ENCODE measurements at places on chromosomes 12 and 14.

GRCh38 chr14:106803379-106803778, 1277.0 kb downstream of the TMEM121 start:
- DNase-seq: no peak

DNA sequence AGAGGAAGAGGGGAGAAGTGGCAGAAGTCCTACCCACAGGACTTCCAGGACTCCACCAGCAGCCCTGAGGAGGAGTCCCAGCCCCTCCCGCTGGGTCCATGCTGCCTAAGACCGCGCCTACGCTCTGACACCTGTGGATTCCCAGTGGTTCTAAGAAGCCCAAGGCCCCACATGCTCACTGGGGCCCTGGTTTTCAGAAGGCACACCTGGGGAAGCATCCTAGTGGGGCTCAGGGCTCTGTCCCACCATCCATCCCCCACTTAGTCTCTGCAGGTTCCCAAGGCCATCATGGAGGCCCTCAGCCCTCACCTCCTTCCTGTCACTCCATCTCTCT, 32.6 kb downstream of the ACTN1 start:
- DNase-seq: no peak

GRCh38 chr12:58171914-58172313, 230.5 kb downstream of the ATP23 start:
- DNase-seq: no peak

DNA sequence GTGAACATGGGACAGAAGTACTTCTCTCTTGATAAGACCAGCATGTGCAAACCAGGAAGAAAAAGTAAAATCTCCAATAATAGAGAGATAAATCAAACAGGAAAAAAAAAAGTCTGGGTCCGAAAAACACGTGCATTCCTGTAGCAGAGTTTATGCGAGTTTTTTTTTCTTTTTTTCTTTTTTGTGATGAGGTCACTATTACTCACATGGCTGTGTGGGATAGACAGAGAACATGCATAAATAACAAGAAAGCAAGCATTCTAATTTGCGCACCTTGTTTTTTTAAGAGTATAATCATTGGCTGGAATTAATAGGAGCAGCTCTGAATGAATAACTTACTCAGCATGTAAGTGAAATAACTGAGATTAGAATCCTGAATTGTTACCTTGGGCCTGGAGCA, 91.9 kb upstream of the CPM start:
- DNase-seq: no peak

GRCh38 chr12:51953089-51953488, 1.6 kb downstream of the ACVR1B start:
- no peak for DNase-seq

GRCh38 chr14:60183741-60184140, 18.5 kb upstream of the DHRS7 start:
- DNase-seq: no peak

DNA sequence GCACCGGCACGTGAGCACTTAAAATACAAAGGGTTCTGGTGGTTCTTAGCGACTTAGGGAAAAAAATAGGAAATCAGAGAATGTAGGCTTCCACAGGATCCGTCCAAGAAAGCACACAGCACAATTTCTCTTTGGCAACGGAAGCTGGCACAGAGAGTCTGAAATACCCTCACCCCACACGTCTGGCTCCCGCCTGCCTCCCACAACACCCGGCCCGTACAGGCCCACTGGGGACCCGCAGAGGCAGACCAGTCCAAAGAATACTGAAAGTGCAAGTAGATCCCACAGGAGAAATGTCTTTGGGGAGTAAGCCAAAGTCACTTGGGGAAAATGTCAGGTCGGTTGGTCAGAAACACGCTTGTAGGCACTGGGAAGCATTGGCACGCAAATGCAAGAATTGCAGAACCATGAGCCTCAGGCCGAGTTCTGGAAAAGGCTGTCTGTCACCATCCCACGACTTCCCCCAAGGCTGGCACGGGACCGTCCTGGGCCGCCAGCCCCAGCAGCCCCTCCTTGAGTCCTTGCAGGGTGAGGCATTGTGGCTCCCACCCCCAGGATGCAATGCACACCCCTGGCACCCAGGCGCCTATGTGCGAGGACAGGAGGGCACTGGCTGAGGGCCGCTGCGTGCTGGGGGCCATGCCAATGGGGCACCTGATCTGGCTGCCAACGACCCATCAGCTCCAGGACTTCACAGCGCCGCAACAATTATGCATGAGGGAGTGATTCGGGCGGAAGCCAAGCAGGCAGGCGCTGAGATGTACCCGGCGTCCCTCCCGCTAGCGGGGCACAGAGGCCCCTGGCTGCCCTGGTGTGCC, 29.7 kb downstream of the CHGA start:
- no peak for DNase-seq

DNA sequence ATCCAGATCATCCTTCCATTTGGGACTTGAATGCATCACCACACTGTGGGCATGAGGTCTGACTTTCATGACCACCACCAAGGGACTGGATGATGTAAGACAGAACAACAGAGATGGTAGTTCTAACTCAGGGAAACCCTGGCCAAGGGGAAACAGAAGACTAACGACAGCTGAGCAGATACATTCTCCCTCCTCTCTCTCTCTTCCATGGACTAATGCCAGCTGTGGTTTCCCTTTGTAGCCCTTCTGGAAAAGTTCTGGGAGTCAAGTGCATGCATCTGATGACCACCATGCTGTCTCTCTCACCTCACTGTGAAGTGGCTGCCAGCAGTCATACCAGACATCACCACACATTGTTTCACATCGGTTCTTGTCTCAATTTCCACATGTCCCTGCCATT, 3.4 kb downstream of the TAS2R30 start:
- DNase-seq: no peak

GRCh38 chr12:32322354-32322753, 77.0 kb upstream of the FGD4 start:
- no peak for DNase-seq

DNA sequence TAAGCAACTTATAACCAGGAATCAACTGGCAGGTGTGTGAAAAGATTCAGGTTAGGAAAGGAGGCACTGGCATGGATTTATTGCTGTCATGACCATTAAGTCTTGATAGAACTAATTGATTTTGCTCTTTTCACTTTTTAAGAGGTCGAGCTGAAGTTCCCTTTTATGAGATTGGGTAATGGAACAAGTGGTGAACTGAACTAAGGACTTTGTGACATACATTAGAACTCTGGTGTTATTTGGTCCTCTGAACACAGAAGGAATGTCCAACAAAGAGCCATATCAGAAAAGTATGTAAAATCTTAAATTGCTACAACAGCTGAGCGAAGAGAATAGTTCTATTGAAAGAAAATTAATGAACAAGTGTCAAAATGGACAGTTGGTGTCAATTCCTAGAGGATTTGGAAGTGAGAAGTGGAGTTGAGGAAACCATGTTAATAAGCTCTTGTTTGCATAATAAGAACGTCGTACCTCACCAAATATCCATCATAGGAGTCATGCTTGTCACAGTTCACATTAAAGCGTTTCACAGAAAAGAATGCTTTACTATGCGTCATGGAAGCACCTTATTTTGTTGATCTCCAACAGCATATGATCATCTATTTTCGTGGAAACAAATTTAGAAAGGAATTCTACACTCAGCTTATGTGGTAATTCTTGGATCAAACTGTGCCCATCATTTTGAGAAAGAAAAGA, 8.4 kb upstream of the MYF6 start:
- no peak for DNase-seq

- DNase-seq: no peak
Measured at GRCh38 chr14:29278301-29279263, 512.0 kb downstream of the FOXG1 start.

DNA sequence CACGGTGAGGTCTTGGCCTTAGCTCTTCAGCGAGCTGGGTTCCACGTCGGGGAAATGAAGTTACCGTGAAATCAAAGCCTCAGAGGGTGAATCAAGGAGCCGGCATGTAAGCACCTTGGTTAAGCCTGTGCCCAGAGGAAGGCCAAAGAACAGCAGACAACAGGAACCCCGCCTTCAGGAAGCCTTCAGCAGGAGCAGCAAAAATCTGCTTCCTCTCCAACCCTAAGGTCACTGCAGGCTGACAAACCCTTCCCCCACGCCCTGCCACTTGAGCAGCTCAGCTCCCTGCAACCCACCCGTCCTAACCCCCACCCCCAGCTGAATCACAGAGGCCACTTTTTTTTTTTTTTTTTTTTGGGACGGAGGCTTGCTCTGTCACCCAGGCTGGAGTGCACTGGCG, 72.9 kb upstream of the LTA4H start:
- no peak for DNase-seq

- DNase-seq: no peak
Measured at GRCh38 chr14:59123975-59124374, 64.5 kb upstream of the DAAM1 start.

GRCh38 chr14:99772371-99773283, 20.6 kb upstream of the EML1 start:
- DNase-seq: no peak

- no peak for DNase-seq
Measured at GRCh38 chr14:104098272-104099095, 13.0 kb downstream of the ASPG start.

GRCh38 chr12:45557016-45557415, 172.5 kb upstream of the ARID2 start:
- no peak for DNase-seq

DNA sequence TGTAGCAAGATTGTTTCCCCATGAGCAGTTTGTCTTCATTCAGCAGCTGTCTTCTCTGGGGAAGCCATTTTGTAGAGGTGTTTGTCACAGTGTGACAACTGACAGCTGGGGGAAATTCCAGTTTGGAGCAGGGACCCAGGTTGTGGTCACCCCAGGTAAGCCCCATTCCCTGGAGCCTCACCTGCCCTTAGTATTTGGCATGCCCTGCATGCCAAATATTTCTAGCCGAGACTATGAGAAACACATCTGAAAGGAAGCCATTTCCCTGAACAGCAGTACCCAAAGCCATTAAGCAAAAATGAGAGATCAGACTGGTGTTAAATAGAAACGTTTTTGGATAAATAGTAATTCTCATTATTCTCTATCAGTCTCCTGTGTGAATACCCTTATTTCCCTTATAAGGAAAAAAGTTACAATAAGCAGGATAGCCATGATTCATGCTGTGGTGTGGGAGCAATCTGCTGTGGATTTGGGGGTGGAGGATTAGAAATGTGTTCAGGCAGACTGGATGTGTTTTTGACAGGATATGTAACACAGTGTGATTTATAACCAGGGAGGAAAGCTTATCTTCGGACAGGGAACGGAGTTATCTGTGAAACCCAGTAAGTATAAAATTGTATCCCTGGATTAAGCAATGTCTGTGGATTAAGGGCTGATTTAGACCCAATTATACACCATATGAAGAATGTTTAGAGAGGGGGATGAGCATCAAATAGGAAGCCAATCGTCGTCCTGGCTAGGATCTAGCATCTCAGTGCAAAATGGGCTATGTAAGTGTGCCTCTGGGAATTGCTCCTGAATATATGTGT, 68.9 kb downstream of the DAD1 start:
- no peak for DNase-seq

- no peak for DNase-seq
Measured at GRCh38 chr12:12456637-12457036, 99.8 kb downstream of the BORCS5 start.

DNA sequence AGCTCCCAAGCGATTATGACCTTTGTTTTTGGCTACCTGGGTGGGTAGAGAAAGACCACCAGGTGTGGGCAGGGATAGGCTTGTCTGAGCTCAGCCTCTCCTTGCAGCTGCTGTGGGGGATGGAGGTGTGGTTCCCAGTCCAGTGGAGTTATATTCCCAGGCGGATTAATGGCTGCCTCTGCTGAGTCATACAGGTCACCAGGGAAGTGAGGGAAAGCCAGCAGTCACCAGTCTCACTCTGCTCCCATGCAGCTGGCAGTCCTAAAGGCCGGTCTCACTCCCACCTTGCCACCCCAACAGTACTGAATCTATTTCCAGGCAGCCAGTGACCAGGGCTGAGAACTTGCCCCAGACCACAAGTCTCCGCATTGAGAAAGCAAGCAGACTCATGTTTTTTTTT, 399.2 kb downstream of the VRK1 start:
- no peak for DNase-seq

- DNase-seq: no peak
Measured at GRCh38 chr12:120662879-120663278, 22.5 kb downstream of the CABP1 start.

- no peak for DNase-seq
Measured at GRCh38 chr12:42396473-42397259, 70.7 kb downstream of the PPHLN1 start.

DNA sequence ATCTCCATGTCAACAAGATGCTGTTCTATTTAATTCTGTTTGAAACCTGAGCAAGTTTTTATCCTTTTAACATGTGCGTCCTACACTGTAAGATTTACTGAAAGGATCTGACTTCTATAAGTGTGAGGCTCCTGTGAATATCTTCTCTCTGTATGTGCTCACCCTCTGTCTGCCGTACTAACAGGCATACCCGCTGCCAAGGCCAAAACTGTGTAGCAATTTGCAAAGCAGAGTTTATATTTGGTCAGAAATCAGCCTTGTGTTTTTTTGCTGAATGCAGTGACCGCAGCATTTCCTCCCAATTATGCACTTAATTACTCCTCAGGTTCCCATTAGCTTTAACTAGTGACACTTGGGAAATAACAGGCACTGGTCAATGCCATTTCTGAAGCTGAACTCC, 12.3 kb downstream of the CHST11 start:
- no peak for DNase-seq

DNA sequence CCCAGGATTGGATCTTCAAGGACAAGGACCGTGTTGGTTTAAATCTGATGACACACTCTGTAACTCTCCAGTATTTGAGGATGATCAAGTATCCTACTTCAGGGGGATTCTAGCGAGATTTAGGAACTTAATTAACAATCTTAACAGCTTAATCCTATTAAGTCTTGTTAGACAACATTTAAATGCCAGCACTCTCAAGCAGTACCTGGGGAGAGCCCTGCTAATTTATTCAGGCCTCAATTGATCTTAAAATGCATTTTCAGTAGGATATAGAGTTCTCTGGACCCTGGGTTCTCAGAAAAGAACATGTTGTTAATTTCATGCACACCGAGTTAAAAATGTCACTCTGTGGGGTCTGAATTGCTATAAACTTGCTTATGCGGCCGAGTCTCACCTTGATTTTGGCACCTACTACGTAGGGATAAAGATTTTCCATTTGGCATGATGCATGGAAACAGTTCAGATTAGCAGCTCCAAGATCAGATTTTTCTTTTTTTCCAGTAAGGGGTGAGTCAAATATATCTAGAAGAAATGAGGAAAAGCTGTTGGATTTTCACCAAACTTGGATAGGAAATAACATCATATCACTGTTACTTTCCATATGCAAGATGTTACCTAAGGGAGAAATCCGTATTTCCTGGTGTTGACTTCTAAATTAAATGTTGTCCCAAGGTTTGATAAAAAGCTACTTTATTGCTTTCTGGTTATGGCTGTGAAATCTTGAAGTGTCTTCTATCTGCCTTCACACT, 76.1 kb downstream of the SLC24A4 start:
- DNase-seq: no peak

Measured in stimulated activated CD8-positive, alpha-beta memory T cell treated with anti-CD3 and anti-CD28 coated beads, Interleukin-2, amount 100 ng/mL, for 1 hour (primary cell).